Activated naive CD4-positive, alpha-beta T cell (primary cell): ENCODE measurements at places on chromosomes 2 and 18.

- no peak for DNase-seq
Measured at GRCh38 chr2:10965241-10965843, 53.6 kb downstream of the KCNF1 start.

DNA sequence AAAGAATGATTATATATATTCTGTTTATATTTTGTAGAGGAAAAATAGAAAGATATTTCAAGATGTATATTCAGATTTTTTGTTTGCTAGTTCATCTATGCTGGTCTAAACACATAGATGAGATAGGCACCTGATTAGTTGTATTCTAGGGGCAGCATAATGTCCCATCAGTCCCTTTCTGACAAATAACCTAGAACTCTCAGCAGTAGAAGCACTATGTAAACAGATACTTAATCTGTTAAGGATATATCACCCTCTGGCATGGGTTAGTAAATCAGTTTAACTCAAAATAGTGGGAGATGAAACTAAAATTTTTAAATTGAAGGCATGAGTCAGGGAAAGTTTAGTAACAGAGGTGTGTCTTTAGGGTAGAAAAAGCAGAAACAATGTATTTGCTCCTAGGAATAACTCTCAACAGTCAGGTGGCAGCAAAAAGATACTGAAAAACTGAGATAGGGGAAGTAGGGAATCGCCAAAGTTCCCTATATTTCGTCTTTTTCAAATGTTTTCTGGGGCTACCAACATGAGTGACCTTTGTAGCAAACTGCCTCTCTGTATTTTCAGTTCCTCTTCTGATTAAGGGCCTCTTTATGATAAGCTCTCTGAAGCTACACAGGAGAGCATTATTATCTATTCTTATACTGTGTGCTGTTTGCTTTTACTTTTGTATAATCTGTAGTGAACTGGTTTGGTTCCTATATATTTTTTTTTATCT is 5.7 kb downstream of the PPP1R1C start:
- no peak for DNase-seq

DNA sequence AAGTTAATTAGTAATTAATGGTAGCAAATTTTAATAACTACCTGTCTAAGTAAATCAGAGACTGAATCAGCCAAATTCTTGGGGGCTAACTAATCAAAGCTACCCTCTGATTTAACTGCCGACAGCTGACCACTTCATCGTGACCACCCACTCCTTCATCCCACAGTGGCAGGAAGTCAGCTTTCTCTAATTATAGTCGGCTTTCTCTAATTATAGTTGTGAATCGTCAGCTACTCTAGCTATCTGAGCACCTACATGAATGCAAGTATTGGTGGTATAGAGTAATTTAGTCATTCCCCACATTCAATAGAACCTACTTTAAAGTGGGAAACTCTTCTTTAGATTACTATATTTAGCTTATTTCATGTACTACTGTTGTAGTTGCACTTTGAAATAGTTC is 185.5 kb downstream of the PTGR3 start:
- no peak for DNase-seq

DNA sequence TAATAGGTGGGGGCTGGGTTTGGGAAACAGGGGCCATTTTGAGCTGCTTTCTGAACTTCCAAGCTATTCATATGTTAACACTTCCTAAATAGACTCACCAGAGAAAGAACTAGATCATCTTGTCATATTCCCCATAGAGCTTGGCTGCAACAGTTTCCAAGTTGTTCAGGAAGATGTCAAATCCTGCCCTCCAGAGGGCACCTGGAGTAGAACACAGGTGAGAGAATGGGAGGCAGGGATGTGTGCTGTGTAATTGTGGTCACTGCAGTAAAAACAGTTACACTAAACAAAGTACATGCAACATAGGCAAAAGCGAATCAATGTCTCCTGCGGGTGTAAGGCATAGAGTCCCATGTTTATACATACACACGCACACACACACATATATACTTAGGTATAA is 34.5 kb upstream of the LRRC30 start:
- no peak for DNase-seq

GRCh38 chr2:140067661-140068060 is 1287.5 kb upstream of the NXPH2 start:
- no peak for DNase-seq

GRCh38 chr2:219527076-219527394 is 12.8 kb downstream of the ASIC4 start:
- no peak for DNase-seq

DNA sequence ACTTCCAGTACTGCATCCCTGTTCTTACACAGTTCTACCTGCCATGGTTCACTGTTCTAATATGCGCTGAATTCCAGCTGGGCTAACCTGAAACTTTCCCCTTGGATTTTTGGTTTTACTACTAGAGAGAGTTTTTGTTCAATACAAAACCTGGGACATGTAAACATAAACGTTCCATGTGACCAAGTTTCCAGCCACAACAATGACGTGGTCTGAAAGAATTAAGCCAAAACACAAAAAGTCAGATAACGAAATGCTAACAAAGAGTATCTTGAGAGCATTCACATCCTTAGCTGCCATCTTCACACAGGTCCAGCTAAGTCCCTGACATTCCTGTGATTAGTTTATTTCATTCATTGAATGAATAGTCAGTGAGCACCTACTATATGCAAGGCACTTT is 467.0 kb upstream of the PKDCC start:
- no peak for DNase-seq

DNA sequence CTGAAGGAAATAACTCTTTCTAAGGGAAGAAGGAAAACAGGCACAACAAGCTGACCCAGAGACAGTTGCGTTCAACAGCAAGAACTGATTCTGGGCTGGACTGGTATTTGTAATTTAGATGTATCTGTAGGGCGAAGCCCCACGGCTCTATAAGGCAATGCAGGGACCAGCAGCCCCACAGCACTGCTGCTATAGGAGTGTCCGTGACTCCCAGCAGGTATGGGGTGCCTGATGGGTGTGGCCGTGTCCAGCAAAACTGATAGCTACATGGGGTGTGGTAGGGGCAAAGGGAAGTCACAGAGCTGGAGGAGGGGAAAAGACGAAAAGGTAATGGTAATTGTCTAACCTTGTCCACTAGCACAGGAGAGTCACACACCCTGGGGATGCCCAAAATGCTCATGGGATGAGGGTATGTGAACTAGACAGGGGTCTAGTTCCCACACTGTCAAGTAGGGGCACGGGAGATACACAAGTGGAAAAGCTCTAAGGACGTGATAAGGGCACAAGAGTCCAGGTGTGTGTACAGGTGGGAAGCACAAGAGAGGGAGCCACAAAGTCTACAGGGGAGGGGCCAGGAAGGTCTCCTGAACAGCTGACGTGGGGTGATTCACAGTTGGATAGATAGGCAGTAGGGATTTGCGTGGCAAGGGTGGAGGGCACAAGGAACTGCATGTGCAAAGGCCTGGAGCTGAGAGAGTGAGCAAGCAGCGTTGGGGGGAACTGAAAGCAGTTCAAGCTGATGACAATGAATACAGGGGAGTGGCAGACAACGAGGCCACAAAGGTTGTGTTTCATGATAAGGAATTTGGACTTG is 48.5 kb upstream of the ASPRV1 start:
- no peak for DNase-seq

DNA sequence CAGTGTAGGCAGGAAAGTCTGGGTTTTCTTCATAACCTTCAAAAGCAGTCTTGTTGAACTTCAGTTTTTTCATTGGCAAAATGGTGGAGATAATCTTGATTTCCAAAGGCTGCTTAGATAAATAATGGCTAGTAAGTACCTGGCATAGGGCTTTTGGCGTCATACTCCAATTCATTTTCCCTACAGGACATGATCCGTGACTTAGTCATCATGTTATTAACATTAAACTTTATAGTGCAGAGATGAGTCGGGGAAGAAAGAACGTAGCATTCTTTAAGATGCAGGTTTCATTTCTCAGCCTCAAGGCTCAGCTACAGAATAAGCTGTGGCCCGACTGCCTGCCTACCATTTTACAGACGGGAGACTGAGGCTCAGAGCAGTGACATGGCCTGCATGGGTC is 64.0 kb downstream of the RALBP1 start:
- DNase-seq: no peak

- no peak for DNase-seq
Measured at GRCh38 chr2:70094171-70094977, 7.1 kb downstream of the PCBP1 start.

DNA sequence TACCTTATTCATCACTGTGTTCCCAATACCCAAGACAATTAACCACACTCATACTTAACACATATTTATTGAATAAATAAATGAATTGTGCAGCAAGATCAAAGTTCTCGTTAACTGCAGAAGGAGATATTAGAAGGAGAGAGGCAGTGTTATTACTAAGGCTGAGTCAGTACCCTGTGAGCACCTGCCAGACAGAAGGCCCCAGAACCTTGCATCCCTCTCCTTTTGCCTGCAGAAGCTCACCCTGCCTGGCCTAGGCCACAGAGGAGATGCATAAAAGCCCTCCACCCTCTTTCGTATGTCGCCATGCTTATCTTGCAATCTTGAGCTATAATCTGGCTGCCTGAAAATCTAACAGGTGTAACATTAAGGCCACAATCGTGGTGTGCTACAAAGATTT is 20.5 kb upstream of the RNF149 start:
- DNase-seq: no peak

- no peak for DNase-seq
Measured at GRCh38 chr2:239037559-239037910, 189.7 kb downstream of the TWIST2 start.

DNA sequence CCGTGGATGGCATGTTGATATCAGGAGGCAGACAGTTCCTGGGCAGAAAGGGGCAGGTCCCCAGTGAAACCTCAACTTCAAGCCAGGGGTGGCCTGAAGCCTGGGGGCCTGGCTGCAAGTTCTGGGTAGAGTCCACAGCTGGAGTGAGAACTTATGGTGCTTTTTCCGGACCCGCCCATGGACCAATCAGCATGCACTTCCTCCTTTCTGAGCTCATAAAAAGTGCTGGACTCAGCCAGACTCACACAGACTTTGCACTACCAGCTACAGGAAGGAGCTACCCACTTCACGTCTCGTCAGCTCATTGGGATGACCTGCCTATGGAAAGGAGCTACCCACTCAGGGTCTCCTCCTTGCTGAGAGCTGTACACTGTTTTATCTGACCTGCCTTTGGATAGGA is 183.1 kb upstream of the MC4R start:
- DNase-seq: no peak

DNA sequence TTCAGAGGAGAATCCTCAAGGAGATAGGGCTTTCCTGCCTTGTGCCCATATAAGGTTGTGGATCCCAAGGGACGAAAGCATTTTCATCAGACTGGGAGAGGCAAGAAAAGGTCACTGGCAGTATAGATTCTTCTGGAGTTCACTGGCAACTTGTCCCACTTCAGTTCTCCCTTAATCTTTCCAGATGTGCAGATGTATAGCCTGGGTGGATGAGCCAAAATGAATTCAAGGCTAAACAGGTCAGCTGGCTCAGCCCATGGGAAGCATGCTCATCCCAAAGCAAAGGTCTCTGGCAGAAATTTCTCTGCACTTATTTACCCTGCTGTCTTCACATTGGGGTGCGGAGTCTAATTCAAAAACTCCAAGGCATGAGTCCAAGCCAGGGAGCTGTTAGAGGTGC is 148.9 kb upstream of the TNP1 start:
- no peak for DNase-seq

GRCh38 chr2:181399027-181399426 is 58.2 kb upstream of the ITGA4 start:
- DNase-seq: no peak

DNA sequence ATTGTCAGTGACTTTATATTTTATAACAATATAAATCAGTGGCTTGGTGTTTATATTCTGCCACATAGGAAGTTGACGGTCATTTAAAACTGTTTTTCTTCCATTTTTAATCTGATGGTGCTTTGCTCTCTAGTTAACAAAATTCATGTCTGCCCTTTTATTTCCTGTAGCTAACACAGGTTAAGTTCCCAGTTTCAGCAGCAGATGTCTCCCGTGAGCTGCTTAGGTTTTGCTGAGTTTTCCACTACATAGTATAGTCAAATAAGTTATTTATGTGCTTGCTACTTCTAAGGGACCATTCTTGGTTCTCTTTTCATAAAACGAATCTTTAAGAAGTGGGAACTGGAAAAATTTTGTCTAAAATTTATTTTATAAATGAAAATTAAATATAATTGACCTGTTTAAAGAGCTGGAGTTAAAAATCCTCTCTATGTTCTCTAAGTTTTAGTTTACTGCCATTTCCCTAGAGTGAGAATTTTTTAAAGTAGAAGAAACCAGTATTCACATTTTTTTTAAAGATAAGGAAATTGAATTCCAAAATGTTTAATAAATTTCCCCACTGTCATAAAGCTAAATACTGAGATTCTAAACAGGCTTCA is 20.6 kb downstream of the HTR2B start:
- peak; percentile 1 for DNase-seq

GRCh38 chr18:36365836-36366775 is 68.6 kb downstream of the FHOD3 start:
- no peak for DNase-seq

DNA sequence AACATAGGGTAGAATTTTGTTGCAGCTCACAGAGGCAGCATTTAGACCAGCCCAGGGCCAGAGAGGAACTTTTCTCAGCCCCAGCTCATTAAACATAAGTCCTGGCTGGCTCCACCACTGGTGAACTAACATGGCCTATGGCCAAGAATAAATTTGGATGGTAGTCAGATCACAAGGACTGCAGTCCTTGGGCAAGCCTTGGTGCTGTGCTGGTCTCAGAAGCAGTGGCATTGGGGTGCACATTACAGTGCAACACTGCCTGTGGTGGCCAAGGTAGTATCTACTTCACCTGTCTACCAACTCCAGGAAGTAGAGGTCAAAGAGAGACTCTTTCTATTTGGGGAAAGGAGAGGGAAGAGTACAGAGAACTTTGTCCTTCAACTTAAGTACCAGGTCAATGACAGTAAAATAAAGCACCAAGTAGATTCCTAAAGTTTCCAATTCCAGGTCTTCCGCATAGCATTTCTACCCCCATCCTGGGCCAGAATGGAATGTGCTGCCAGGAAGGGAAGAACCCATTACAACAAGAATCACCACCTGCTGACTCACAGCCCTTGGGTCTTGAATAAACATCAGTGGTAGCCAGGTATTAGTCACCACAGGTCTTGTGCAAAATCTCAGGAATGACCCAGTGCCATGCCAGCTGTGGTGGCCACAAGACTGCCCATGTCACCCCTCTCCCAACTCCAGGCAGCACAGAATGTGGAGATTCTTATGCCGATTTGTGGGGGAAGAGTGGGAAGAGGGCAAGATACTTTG is 155.4 kb upstream of the FSIP2 start:
- DNase-seq: no peak

GRCh38 chr2:238851761-238852160 is 3.9 kb downstream of the TWIST2 start:
- DNase-seq: no peak

- DNase-seq: no peak
Measured at GRCh38 chr2:11836647-11837219, 90.3 kb downstream of the LPIN1 start.

DNA sequence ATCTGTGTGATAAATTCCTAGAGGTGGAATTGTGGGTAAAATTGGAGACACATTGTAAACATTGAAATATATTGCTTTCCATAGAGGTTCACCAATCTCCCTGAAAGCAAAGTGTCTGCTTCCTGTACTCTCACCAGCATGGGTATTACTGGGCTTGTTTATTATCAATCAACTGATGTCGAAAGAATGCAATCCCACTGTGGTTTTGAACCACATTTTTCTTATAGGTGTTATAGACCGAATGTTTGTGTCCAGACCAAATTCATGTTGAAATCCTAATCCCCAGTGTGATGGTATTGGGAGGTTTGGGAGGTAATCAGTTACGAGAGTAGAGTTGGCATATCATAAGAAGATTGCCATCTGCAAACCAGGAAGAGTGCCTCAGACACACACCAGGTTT is 1212.4 kb downstream of the LRP1B start:
- DNase-seq: no peak
